ENCODE measurements at places on chromosomes 7 and 10.

GRCh38 chr10:126500185-126500584 is 111.9 kb upstream of the ADAM12 start:
- DNase-seq = no peak

GRCh38 chr10:4474829-4475228 is 351.2 kb upstream of the AKR1E2 start:
- DNase-seq = no peak

DNA sequence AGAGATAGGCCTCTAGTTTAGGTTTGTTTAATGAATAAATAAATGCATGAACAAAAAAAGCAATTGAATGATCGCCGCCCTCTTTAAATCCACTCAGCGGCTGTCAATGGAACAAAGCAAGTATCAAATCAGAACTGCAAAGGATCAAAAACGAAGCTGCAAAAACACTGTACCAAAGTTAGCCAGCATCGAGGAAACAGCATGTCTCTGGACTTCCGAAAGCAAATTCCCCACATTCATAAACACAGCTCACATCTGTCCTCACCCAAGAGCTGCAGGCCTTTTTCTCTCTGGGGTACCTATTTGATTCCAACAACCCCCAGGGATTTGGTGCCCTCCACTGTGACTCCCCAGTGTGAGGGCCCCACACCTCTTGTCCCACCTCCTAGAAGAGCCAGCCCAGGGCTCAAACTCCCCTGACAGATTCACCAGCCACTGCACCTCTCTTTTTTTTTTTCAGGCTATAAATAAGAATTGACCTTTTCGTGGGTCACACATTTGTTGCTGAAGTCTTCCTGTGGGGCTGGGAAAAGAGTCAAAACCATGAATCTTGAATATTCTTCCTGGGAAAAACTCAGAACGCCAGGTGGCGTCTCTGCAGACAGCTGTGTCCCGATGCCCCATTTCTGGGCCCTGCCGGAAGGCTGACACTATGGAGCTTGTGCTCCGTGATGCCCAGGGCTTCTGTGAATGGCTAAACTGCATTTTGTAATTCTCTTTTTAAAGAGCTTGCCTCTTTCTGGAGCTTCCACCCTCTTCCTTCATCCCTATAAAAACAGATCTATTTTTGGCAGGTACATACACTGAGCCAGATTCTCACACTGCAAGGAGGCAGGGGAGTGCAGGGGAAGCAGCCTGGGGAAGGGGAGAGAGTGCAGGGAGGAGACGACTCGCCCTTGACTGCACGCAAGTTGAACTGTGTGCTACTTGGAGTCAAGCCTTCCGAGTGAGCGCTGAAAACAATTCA is 51.7 kb downstream of the HSPA12A start:
- no peak for DNase-seq

DNA sequence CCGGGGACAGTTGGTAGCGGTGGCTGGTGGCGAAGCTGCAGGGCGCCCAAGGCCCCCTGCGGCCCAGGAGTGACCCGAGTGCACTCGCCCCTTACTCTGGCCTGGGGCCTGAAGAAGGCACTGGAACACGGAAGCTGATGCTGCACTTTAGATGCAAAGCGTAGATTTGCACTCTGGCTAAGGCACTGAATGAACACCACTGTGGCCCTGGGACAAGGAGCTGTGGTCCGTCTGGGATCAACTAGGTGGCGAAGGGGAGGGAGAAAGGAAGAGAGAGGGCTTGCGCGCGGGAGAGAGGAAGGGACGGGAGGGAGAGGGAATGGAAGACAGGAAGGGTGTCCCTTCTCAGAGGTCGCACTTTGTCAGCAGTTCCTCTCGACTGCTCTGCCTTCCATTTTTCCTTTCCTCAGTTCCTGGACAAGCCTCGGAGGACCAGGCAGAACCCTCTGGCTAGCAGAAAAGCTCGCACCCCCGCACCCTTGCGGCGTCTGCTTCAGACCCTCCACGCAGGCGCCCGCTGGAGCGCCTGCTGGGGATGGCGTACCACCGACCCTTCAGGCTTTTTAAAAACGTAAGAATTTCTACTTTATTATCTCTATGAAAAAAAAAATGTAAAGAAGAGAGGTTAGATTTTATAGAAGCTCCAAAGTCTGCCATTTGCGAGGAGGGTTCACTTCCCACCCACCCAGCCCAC is 1.2 kb downstream of the FERD3L start:
- no peak for DNase-seq

- DNase-seq = no peak
Measured at GRCh38 chr10:97539523-97540200, 32.9 kb upstream of the ANKRD2 start.

- DNase-seq = no peak
Measured at GRCh38 chr10:34161777-34162370, 653.2 kb downstream of the PARD3 start.

DNA sequence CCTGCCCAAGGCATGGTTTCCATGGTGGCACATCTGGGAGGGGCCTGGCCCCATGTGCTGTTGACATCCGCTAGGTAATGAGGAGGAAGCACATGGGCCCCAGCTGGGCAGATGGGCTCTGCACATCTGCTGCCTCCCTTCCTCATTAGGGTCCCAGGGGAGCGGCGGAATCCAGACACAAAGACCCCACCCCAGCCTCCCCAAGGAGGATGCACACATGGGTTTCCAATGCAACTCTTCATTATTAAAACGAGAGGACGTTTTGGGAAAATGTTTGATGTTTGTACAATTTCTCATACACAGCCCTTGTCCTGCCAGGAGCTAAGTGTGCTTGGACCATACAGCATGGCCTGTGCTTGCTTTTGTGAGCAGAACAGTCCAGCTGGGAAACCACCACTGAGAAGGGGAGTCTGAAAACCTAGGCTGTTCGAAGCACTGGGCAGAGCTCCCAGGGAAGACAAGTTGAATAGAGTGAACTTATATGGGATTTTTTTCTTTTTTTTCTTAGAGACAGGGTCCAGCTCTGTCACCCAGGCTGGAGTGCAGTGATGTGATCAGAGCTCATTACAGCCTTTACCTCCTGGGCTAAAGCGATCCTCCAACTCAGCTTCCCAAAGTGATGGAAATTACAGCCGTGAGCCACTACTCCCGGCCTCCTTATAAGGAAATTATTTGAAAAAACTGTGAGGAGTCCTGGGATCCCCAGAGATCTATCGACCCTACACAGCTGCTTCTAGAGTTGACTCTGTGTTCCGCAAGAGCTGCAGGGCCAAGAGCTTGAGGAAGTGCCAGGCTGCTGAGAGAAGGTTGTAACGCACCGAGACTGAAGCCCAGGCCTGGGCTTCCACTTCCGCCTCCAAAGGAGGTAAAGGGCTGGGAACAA is 23.4 kb downstream of the FAM107B start:
- DNase-seq = peak; percentile 16

DNA sequence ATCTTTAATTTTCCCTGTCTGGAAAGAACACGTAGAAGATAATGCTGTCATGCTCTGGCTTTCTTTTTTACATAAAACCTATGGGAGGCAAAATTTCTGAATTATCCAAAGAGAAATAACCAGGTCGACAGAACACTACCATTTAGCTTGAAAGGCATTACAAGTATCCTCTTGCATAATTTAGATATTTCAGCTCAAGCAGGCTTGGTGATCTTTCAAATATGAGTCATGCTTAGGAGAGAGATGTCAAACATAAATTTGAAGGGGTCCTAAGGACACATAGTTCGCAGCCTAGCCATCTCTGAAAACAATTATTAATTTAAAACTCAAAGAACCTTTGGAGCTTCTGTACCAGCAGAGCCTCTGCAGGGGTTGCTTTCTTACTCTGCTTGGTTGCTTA is 100.9 kb downstream of the FAS start:
- no peak for DNase-seq

DNA sequence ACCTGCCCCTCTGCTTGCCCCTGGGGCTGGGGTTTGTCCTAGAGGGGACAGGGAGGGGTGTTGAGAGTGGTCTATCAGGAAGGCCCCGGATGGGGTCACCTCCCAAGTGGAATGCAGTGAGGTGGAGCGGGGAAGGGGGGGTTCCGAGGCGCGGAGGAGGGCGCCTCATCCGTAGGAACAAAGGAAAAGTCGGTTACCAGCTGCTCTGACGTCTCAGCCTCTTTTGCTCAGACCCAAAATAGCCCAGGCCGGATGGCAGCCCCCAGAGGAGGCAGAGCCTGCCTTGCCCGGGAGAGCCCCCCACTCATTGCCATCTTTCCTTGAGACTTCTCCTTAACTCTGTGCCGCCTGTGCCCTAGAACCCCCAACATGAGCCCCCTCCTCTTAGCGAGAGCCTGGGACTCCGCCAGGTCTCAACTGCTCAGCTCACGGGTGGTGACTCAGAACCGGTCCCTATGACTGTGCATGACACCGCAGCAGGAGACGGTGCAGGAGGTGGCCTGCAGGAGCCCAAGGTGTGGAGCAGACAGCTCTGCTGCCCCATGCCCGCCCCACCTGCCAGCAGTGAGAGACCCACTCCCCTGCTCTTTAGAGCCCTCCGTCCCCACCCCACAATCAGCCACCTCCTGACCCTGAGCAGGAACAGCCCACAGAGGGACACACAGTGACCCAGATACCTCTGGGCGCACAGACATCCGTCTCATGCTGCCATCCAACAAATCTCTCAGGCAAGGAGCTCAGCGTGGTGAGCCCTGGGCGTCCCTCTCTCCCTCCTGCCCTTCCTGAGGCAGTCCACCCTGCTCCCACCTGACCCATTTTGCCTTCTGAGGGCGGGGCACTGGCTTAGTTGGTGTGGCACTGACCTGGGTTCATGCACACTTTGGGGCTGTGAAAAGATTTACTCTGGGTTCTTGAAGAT is 13.1 kb downstream of the STX1A start:
- no peak for DNase-seq

DNA sequence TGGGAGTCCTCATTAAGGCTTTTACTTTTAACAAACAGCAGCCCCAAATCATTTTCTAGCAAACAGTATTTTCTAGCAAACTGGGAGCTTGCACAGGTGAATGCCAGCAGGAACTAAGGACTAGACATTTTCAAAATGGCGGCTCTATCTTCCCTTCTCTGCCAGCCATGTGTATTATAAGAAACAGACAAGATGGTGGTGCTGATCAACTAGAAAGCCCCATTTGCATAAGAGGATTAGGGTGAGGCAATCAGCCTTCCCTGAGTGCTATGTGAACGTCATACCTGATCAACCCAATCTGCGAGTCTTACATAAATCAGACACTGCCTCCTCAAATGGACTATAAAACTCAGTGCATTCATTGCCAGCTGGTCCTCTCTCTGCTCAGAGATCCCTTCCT is 479.6 kb downstream of the IPMK start:
- no peak for DNase-seq

GRCh38 chr10:104582966-104583365 is 58.1 kb upstream of the SORCS3 start:
- DNase-seq = no peak

DNA sequence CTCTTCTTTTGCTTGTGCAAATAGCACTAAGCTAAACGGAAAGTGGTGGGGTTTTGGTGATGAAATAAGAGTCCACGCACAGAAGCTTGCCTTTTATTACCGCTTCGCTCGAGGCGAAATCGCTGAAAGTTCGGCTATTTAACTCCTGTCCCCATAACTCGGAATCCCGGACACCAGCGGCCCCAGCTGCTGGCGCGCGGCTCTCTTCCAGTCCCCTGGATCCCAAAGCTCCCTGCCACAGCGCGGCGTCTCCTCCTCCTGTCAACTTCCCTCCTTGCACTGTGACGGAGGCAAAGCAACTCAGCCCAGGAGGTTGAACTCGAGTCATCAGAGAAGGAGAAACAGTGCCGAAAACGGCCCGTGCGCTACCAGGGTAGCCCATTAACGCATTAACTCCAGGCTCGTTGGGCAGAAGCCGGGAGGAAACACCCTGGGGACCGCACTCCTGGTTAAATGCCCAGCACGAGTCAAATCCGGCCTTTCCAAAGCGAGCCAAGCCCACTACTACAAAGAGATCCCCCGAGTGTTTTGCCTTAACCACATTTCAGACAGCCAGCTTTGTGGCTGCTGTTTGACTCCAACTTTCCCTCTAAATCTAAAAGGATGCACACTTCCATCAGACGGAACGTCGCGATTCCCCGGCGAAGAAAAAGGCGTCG is 1.3 kb downstream of the SEMA3D start:
- DNase-seq = no peak

GRCh38 chr7:86788948-86789347 is 145.2 kb downstream of the GRM3 start:
- DNase-seq = no peak

DNA sequence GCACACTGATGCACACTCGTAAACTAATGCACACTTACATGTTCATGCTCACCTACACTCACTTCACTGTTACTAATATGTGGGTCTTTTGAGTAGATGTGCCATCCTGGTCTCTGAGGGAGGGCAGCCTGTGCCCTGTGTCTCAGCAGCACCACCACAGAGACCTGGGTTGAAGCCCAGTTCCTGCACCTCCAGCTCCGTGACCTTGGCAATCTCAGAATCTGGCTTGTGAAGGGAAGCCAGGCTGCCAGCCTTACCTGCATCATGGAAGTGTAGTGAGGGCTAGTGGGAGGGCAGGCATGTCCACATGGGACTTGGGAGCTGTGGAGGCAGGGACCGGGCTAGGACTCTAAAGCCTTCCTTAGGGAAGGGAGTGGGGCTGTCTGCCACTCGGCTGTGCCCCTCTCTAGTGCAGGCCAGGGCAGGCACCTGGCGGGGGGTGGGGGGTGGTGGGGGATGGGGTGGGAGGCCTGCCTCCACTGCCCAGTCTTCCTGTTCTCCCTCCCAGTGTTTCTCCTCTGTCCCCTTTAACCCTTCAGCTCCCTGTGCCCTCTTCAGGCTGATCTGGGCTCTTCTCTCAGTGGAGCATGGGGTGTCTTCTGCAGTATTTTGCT is 8.1 kb downstream of the ADCY1 start:
- no peak for DNase-seq

- no peak for DNase-seq
Measured at GRCh38 chr7:63113713-63114285, 884.9 kb upstream of the ZNF722 start.

DNA sequence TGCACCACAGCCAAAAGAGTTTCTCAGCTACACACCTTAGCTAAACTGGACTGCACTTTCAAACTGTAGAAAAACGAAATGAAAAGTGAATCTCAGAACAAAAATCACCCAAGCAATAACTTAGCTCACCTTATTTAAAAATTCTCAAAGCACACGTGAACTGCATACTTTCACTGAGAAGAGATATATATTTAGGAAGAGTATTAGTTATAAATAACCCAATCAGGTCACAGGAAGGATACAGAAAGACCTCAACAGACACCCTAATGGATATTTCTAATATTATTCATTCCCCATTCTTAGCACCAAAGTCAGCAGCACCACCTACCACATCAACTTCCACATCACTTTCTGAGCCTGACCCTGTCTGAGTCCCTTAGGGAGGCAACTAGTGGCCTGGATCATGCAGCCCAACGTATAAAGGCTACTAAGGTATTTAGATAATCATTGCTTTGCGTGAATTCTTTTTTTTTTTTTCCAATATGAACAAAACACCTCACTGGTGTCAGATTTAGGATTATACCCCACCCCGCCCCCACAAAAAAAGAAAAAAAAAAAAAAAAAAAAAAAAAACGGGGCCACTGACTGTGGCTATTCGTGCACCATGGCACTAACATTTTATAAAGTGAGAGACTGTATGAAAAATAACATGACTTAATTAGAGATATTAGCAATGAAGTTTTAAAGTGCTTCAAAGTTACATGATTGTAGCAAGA is 2.6 kb downstream of the ABI1 start:
- no peak for DNase-seq

GRCh38 chr7:111324776-111325175 is 233.8 kb downstream of the LRRN3 start:
- DNase-seq = no peak

GRCh38 chr7:26593896-26594295 is 270.5 kb downstream of the SKAP2 start:
- DNase-seq = no peak
